ENCODE measurements at places on chromosomes 1 and 21.

DNA sequence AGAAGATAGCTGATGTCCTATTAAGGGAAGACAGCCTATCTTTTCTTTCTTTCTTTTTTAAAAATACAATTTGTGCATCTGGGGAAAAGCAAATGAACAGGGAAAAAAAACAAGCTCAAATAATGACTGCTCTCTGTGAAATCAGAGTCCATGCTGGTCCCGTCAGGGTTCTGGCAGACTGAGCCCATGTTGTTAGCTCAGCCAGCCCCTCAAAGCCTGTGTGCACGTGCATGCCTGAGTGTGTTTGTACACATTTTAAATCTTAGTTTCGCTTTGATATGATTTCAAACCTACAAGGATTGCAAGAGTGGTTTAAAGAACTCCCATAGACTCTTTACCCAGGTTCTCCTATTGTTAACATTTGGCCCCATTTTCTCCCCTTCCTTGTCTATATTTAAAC lies 231.8 kb upstream of the GREM2 start:
- no peak for DNase-seq

GRCh38 chr1:197029749-197030148 lies 37.3 kb downstream of the F13B start:
- DNase-seq = no peak

- DNase-seq = no peak
Observed at GRCh38 chr1:61472876-61473275, 252.1 kb downstream of the TM2D1 start.

DNA sequence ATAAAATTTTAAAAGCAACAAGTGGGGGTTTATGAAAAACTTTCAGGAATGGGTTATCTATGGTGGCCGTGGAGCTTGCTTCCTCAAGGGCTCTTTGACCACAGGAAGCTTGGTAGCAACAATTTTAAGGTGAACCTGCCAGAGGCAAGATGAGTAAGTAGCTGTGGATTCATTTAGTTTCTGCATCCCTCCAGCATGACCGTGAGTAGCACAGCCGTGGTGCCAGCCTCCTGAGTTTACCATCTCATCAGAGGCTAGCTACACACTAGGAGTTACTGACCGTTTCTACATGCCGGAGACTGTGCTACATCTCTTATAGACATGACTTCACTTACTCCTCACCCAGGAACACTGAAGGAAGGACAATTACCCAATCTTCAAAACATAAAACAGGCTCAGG lies 30.1 kb upstream of the PLEKHG5 start:
- DNase-seq = no peak

- no peak for DNase-seq
Observed at GRCh38 chr1:166032572-166033371, 134.0 kb downstream of the FAM78B start.

- no peak for DNase-seq
Observed at GRCh38 chr1:225567789-225568188, 85.1 kb downstream of the ENAH start.

DNA sequence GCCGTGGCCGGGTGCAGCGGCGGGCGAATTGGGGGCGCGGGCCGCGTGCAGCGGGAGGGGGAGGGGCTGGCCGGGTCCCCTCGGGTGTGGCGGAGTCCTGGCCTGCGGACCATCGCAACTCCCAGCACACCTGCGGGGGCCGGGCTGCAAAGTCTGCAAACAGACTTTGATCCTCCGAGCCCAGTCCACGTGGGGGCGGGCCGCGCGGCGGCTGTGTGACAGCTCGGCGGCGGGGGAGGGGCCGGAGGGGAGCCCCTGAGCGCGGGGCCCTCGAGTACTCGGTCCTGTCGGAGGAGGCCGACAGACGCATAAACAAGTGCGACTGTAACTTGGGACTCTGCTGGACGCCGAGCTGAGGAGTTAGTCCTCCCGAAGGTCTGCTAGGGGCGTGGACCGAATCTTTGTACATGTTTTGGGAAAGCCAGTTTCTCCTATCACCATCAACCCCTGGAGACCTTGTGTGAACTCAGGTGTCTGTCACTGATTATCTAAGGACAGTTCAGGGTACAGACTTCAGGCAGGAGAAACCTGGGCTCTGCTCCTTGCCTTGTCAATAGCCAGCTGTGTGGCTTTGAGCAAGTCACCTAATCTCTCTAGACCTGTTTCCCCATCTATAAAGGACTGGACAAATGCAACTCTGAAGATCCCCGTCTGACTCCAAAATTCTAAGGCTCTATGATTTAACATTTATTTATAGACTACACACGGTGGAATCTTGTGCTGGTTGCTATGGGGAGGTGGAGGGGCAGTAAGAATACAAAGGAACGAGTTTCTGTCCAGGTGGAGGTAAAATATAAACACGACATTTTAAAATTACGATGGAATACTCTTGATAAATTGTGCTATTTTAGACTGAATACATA lies 710 bp upstream of the SLC30A1 start:
- DNase-seq = no peak

GRCh38 chr1:184199036-184199435 lies 147.5 kb downstream of the TSEN15 start:
- no peak for DNase-seq

- DNase-seq = no peak
Observed at GRCh38 chr1:25088946-25089345, 143.4 kb downstream of the SYF2 start.

DNA sequence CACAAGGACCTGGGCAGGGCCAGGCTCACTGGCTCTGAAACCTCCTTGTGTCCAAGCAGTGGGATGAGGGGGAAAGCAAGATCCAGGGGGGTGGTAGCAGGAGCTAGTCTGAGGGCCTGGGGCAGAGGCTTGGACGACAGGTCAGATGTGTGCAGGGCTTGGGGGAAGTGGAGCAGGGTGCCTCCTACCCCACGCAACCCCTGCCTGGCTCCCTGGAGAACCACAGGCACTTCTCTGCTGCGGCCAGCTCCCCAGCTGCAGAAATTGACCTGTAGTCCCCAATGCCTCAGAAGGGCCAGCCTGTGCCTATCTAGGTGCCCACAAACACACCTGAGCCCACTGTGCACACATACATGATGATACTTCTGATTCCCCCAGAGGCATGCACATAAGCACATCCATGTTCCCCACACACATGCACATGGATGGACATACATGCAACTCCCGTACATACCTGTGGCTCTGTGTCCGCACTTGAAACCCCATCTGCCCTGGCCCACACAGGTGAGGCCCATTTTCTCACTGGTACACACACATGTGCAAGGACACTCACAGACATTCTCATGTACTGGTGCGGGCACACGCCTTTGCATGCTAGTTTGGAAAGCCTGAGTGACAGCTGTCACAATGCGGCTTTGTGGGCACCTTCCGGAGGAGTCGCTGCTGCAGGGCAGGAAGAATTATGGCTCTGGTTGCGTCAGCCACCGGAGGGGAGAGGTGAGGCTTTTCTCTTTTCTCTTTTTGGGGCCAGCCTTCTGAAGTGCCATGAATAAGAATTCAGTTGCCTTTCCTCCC lies 247.2 kb upstream of the CSF3R start:
- DNase-seq = no peak

DNA sequence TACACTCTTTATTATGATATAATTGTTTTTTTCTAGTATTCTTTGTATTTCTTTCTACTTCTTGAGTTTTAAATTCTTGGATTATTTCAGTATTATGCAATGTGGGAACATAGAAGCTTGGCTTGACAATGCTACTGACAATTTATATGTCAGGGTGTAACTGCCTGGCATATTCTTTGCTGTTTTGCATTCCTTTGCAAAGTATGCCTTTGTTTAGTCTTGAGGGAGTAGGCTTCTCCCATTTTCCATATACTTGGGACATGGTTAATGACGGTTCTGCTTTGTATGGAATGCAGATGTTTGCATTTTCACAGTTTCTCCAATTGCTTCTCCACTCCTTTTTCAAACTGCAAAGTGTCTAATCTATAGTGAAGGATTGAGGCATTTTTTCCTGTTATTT lies 109.8 kb downstream of the HMCN1 start:
- DNase-seq = no peak

DNA sequence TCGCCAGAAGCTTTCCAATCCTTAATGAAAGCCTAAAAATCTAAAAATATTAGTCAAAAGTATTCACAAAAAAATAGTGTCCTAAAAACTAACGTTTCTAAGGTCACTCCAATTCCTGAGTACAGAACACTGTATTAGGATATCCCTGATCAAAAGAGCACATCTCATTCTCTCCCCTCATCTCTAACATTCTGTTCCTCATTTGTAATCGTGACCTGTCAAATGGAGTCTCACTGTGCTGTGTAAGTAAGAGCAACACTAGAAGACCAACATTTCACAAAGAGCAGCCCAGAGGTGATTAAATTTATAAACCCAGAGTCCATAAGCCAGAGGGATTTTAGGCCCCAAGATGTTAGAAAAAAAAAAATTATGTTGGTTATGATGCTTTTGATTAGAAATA lies 26.3 kb downstream of the RGS2 start:
- no peak for DNase-seq

GRCh38 chr1:98119796-98120195 lies 199.0 kb upstream of the DPYD start:
- DNase-seq = peak; percentile 14

GRCh38 chr1:2597441-2598328 lies 11.1 kb downstream of the PRXL2B start:
- no peak for DNase-seq

- peak; percentile 50 for DNase-seq
Observed at GRCh38 chr21:40516335-40516734, 330.6 kb downstream of the DSCAM start.

DNA sequence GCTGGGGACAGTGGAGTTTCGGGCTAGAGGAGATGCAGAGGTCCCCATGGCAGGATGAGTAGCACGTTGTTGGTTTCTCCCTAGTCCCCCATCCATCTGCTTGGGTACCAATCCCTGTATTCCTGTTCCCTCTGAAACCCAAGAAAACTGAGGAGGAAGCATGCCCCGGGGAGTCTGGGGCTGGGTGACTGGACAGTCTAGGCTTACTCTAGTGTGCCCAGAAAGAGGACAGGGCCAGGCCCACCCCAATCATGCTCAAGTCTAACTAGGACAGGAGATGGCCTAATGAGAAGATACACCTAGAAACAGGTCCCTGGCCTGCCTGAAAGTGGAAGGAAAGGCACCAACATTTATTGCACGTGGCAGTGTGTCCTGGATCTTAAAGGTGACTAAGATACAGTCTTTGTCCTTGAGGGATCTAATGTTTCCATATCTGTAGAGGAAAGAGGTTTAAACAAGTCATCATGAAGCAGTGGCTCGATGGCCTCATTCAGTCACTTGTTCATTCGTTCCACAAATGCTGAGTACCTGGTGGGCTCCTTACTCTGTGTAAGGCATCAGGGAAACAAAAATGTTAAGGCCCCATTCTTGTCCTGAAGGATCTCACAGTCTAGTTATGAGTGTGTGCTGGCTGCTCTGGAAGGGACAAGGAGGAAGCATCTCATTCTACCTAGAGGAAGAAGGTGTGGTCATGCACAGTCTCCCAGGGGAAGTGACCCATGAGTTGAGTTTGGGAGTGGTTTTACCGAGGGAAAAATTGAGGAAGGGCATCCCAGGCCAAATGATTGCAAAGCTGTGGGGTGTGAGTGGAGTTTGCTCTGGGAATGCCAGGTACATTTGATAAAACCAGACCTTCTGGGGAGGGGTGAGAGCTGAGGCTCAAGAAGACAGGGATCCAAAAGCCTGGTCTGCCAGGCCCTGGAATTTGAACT lies 10.0 kb downstream of the CDK18 start:
- DNase-seq = no peak

DNA sequence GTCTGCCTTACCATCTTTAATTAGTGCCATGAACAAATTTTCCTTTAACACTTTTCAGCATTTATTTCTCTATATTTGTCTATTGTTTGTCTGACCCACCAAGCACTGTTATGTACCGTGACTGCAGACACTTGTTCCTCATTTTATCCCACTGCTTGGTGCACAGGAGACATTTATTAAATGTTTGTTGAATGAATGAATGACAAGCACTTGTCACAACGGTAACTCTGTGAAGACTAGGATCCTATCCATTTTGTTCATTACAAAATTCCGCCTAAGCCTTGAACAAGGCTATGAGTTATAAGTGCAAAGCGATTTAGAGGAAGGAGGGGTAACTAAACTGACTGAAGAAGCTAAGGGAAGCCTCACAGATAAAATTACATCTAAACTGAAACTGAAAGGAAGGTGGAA lies 379 bp upstream of the STRIP1 start:
- DNase-seq = no peak

DNA sequence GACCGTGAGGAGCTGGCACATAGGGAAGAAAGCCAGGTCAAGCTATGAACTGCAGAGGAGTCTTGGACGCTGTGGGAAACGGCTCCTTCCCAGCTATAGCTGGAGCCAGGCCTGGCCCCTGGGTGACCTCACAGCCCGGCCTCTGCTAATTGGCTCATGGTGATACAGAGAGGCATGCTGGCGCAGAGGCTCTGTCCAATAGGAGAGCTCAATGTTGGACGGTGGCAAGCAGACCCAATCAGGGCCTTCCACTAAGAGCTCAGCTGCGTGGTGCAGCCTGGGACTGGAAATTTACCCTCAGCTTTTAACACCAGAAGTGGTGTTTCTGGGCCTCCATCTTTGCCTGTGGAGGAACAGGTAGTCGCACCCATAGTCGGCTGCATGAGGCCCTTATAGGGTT lies 64.4 kb upstream of the GRHL3 start:
- DNase-seq = no peak

DNA sequence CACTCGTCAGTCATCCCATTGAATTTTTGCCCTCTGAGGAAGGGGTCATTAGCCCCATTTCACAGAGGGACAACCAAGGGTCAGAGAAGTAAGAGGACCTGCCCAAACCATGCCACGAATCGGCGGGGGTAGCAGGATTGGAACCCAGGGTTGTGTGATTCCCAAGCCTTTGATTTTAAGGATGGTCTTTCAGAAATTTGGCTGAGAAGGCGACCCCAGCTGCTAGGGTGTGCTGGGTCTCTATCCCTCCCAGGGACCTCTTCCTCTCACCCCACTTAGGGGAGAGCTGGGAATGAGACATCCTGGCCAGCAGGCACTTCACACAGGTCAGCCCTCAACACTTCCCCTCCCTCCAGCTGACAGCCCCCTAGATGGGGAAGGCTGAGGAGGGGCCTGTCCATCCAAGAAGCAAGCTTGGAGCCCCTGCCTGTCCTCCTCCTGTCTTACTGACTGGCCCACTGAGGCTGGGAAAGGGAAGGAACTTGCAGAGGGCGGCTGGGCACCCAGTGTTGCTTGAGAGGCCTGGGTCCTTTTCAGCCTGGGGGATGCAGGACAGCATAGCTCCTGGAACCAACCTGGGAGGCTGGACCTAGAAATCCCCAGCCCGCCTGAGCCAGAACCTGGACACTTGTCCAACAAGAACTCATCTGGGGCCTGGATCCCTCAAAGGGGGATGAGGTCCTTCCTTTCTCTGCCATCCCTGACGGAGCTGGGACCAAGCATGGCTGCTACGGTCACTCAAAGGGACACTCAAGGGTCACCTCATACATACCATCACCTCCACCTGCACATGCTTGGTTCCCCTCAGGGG lies 1.7 kb downstream of the SDC3 start:
- DNase-seq = no peak

- no peak for DNase-seq
Observed at GRCh38 chr1:167110586-167110985, 16.7 kb downstream of the STYXL2 start.

DNA sequence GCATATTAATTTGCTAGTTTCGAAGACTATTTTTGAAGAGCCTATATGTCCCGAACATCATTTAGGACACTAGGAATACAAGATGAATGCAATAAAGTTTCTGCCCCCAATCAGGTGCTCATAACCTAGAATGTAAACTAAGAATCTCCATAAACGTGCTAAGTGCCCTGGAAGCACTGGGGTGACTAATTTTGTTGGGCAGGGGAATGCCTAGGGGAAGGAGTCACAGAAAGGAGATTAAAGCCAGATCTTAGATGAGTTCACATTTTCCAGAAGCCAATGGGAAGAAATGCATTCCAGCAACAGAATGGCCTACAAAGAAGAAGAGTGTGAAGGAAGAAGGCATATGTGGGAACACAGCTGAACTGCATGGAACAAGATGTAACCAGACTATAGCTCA lies 19.5 kb downstream of the SCYL3 start:
- DNase-seq = no peak
